Hepatocyte (in vitro differentiated cells): ENCODE measurements at places on chromosomes 1 and 21. TPM values are rescaled to one million over a fixed set of nuclear protein-coding genes. Genes with fewer than 3 reads are reported as not detected.

Gene SERBP1
- 178 and 194 TPM in 2 replicates for total RNA-seq

Gene ADORA1
- 2.3 and 2.4 TPM in 2 replicates for total RNA-seq

Gene SMPDL3B
- total RNA-seq, result 17.3 and 19.6 TPM in 2 replicates

Gene HTR6
- total RNA-seq, result not detected in 2 replicates

Gene RNU1-4
- under 0.01 TPM in 2 replicates for total RNA-seq

Gene FCER1G
- 1.1 and 4.3 TPM in 2 replicates for total RNA-seq

Gene SPRR2E
- not detected in 2 replicates for total RNA-seq

Gene ACTN2
- total RNA-seq, result 0.17 TPM in 1 of 2 replicates, not detected in the other

Gene MTARC1
- 19.9 and 24.0 TPM in 2 replicates for total RNA-seq

Gene TCEANC2
- 2.5 and 3.0 TPM in 2 replicates for total RNA-seq

Gene LCE6A
- not detected in 2 replicates for total RNA-seq

Gene NT5C1A
- 2.1 and 5.1 TPM in 2 replicates for total RNA-seq

Gene FCRL1
- not detected in 2 replicates for total RNA-seq

Gene STK40
- 28.2 and 30.7 TPM in 2 replicates for total RNA-seq

Gene PRAMEF25
- not detected in 2 replicates for total RNA-seq

Gene LCE2C
- total RNA-seq, result not detected in 2 replicates

Gene KLHL20
- total RNA-seq, result 23.1 and 24.2 TPM in 2 replicates

Gene ANGPTL1
- total RNA-seq, result 63.6 and 68.8 TPM in 2 replicates

Gene WNT4
- 1.6 and 1.7 TPM in 2 replicates for total RNA-seq

Gene ADGRB2
- 6.0 and 10.5 TPM in 2 replicates for total RNA-seq

Gene VWA5B1
- total RNA-seq, result 0.24 and 0.33 TPM in 2 replicates

Gene PHACTR4
- total RNA-seq, result 18.5 and 21.5 TPM in 2 replicates

Gene ARTN
- total RNA-seq, result 0.80 TPM in 1 of 2 replicates, not detected in the other

Gene RBP7
- 0.50 and 2.0 TPM in 2 replicates for total RNA-seq

Gene UMODL1
- total RNA-seq, result 0.16 and 0.47 TPM in 2 replicates

Gene OR10J1
- not detected in 2 replicates for total RNA-seq
